ENCODE measurements at places on chromosomes 1 and 21.

GRCh38 chr1:90730243-90731022 is 13.3 kb upstream of the BARHL2 start:
- DNase-seq, result no peak

- DNase-seq, result no peak
Observed at GRCh38 chr1:50300297-50300696, 122.9 kb downstream of the DMRTA2 start.

GRCh38 chr21:39661121-39661520 is 48.4 kb downstream of the B3GALT5 start:
- no peak for DNase-seq

DNA sequence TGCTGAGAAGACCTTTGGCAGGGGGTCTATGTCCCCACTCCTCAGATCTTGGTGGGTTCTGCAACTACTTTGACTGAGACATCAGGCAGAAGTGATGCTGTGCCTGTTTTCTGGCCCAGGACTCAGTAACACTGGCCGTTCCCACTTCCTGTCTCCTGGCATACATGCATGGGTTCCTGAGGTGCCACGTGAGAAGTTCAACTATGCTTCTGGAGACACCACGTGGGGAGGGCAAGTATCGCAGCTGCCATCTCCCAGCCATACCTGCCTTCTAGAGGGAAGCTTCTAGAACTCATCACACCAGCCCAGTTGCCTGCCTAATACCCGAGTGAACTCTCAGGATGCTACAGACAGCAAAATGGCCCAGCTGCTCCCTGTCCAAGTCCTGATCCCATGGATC is 65.8 kb downstream of the TRABD2B start:
- DNase-seq, result no peak

- DNase-seq, result no peak
Observed at GRCh38 chr1:60835649-60836048, 246.7 kb upstream of the NFIA start.

DNA sequence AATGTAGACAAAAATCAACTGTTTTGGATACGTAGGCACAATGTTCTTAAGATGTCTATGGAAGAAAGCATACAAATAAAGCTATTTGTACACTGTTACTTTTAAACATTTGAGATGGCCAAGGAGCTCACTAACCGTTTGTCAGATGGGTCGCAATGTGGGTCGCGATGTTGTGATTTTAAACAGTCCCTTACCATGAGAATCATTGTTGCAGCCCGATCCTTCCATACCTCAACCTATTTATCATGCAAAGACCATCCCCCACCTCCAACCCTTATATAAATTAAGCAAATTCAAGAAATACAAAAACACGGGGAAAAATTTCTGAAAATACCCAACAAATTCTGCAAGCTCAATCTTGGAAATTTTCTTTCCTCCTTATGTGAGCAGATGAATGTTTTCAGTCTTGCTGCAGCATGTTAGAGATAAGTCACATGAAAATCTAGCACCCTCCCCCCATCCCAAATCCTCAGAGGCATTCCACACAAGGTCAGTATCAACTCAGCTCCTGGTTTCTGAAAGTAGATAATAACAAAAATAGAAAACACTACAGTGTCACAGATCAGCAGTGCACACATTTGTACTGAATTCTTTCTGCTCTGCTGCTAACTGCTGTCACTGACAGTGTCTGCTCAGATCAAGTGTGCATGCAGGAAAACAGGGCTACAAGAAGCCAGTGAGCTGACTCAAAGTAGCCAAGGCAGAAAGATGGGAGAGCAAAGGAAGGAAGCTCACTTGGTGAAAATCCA is 92.9 kb upstream of the TTC39A start:
- DNase-seq, result no peak

DNA sequence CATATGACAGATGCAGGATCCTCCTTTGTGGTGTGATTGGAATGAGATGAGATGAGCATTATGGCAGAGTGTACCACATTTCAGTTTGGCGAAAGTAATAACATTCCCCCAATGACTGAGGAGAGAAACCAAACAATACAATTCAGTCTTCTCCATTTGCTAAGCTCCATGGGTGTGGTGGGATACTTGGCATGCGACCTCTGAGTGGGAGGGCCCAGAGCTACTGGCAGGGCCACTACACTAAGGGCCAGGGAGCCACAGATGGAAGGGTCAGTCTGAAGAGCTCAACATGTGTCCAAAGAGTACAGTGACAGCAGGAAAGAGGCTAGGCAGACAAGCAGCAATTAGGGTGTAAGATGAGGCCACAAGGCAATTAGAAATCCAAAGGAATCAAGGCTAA is 23.8 kb upstream of the PAXBP1 start:
- no peak for DNase-seq

DNA sequence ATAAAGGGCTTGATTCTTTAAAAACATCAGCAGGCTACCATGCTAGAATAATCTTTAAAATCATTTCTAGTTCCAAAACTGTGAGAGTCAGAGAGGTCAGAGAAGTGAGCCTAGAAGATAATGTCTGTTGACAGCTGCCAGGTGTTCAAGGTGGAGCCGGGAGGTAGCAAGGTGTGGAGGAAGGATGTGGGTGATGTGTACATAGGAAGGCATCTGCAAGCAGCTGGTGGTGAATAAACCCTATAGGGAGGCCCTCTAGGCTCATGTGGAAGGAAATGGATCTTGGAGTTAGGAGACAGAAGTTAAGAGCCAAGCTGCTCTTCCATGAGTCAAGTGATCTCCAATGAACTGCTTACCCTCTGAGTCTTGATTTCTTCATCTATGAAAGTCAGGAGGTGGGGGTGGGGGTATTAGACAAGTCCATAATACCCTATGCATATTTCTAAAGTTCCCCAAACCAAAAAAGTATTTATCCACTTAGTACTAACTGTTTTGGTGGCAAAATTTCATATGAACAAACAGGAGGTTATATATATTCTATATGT is 266.3 kb downstream of the RHOU start:
- no peak for DNase-seq

DNA sequence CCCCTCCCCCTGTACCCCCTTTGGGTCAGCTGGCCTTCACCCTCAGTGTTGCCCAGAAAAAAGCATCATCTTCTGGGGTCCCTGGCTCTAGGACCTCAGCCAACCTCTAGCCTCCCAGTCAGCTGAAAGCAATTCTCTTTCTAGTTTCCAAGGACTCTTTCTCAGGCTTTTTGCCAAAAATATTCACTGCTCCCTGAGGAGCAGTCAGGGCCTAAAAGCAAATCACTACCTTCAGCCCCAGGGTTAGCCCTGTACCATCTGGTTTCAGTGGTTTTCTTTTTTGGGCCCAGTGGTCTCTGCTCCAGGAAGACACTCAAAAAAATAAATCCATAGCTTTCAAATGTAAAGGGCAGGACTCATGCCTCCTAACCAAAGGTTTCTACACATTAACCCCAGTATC is 3.1 kb upstream of the LMOD1 start:
- no peak for DNase-seq

DNA sequence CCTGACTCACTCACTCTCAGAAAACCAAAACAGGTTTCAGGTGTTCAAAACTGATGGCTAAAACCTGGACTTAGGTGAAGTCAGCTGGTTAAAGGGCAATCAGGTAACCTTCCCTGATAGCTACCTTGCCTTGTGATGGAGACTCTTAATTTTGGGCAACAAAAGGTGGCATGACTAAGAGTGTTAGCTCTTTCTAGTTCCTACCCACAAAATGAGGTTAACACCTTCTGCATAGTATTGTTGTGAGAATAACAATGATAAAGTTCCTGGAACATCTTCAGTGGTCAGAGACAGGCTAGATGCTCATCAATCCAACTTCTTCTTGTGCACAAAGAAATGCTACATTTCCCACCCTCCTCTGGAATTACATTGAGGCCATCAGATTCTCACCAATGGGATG is 214.8 kb downstream of the ZNF648 start:
- no peak for DNase-seq

- no peak for DNase-seq
Observed at GRCh38 chr1:54342288-54342687, 63.9 kb downstream of the SSBP3 start.

DNA sequence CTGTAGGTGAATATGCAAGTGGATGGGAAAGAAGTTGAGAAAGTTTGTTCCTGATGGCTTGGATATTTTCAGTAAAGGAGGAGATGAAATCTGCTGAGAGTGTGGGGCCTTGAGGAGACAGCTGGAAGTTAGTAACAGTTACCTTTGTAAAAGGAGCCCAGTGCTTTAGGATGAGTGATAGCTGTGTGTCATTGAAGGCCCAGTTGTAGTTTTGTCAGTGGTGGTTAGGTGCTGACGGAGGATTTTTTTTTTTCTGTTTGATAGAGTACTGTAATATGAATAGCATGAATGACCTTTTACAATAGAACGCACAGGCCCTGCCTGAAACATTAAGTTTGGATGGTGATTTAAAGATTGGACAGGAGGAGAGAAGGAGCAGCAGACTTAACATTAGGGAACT is 33.3 kb downstream of the LRRC8D start:
- DNase-seq, result no peak

- DNase-seq, result no peak
Observed at GRCh38 chr1:6313393-6314200, 52.7 kb upstream of the GPR153 start.

GRCh38 chr1:223742856-223743517 is 30.6 kb downstream of the CAPN2 start:
- DNase-seq, result no peak

- peak; percentile 95 for DNase-seq
Observed at GRCh38 chr1:19311931-19312781, at the start of the genes AKR7A2 and SLC66A1. Gene AKR7A2, minus strand, starts transcription at chr1:19312144. Its CDS starts 20 bp downstream, at chr1:19312124. Gene SLC66A1, plus strand, starts transcription at chr1:19312326. Its CDS starts 5,352 bp downstream, at chr1:19317678.

GRCh38 chr1:21869620-21870121 is 57.6 kb downstream of the LDLRAD2 start:
- DNase-seq, result no peak

DNA sequence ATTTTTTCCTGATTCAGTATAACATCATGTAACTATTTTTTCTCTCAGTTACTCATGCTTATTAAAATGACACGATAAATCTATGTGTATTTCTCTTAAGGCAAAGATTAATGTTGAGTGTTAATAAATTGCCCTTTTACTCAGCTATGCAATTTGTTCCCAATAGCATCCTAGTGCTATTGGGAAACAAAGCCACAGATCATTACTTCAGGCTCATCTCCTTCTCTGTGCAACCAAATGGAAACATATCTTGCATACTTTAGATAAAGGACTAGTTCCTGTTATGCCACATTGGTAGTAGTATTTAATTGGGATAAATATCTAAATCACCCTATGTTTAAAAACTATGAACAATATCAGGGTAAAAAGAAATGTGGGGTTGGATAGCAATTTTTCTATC is 106.2 kb downstream of the PLPPR4 start:
- no peak for DNase-seq

DNA sequence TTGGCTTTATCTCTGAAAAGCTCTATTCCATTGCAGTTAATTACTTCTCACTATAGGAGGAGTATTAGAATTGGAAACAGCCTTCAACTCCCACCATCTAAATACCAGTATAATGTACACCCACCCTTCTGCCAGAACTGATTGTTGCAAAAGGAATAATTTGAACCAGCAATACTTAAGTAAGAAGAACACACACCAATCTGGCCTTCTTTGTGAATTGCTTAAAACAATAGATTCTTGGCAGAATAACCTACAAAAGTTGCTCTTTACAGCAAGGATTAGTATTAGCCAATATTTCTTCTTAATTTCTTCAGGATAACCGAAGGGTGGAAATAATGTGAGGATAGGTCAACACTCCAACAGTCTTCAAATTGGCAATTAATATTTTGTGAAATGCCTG is 54.9 kb upstream of the ADAMTS5 start:
- no peak for DNase-seq

GRCh38 chr1:169368406-169368769 is 393 bp downstream of the BLZF1 start:
- DNase-seq, result peak; percentile 63

- no peak for DNase-seq
Observed at GRCh38 chr1:168972225-168972624, 134.3 kb upstream of the ATP1B1 start.

DNA sequence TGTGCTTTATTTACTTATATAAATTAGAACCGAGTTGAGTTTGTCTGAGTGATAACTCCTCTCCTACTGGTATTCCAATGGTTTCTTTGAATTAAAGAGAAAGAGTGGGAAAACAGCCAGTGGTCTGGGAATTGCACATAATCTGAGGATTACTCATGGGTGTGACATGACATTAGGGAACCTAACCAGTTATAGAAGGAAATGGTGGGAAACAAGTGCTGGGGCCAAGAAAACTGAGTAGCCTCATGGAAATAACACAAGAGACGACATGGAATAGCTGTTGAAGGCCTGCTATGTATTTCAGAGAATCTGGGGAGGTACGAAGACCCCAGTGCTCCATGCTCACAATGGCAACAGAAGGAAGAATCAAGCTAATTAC is 41.8 kb upstream of the LRRC52 start:
- no peak for DNase-seq

DNA sequence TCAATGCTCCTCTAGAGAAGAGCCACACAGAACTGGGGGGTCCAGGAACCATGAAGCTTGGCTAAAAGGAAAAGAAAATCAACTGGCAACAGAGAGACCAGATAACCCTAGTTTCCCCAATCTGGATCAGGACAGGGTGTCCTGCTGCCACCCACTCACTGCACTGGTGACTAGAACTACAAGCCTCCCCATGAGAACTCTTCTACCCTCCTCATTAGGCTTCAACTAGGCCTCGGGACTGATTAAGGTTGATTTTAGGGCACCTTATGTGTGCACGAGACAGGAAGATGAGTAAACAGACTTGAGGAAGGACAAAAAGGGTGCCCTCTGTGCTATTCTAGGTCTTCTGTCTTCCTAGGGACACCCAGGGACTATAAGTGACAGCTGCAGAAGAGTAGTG is 2.3 kb upstream of the SF3B4 start:
- DNase-seq, result no peak

DNA sequence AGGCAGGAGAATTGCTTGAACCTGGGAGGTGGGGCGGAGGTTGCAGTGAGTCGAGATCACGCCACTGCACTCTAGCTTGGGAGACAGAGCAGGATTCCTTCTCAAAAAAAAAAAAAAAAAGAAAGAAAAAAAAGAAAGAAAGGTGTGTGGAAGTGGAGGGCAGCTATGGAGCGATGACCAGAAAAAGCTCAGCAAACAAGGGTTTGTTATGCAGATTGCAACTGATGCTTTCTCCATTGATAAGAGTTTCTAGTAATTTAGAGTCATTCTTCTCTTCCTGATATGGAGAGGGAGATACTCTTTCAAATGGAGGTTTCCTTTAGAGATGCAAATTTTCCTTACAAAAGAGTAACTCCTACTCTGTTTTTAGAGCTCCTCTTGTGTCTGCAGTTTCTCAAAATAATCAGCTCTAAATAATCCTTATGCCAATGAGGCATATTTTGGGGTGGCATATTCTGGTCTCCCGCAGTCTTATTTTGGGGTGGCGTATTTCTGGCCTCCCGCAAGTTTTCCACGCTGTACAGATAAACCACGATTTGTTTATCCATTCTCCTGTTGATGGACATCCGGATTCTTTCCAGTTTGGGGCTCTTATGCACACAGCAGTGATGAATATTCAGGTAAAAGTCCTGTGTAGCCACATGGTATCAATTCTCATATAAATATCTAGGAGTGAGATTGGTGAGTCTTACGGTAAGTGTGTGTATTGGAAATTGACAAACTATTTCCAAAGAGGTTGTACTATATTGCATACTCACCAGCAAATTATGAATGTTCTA is 30.7 kb upstream of the RCC2 start:
- no peak for DNase-seq

- no peak for DNase-seq
Observed at GRCh38 chr1:16117936-16118335, 37.9 kb downstream of the EPHA2 start.

GRCh38 chr1:9990944-9991343 is 6.1 kb upstream of the RBP7 start:
- DNase-seq, result no peak
